ENCODE measurements at places on chromosomes 5 and 9.

DNA sequence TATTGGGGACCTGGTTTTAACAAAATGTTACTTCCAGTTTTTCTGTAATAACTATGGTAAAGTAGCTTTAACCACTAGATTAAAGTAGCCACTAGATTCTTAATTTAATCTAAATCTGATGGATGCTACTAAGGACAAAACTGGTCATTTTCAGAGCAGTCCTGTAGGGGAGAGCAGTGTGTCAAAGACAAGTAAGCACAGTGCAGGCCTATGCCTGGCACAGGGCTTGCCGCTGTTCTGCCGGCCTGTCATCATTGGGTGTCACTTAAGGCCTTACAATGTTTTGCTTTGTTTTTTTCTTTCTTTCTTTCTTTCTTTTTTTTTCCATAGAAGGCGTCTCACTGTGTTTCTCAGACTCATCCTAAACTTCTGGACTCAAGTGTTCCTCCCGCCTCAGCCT lies 53.0 kb upstream of the NXNL2 start:
- DNase-seq, result no peak

- no peak for DNase-seq
Measured at GRCh38 chr5:60010328-60010727, 116.8 kb upstream of the PDE4D start.

DNA sequence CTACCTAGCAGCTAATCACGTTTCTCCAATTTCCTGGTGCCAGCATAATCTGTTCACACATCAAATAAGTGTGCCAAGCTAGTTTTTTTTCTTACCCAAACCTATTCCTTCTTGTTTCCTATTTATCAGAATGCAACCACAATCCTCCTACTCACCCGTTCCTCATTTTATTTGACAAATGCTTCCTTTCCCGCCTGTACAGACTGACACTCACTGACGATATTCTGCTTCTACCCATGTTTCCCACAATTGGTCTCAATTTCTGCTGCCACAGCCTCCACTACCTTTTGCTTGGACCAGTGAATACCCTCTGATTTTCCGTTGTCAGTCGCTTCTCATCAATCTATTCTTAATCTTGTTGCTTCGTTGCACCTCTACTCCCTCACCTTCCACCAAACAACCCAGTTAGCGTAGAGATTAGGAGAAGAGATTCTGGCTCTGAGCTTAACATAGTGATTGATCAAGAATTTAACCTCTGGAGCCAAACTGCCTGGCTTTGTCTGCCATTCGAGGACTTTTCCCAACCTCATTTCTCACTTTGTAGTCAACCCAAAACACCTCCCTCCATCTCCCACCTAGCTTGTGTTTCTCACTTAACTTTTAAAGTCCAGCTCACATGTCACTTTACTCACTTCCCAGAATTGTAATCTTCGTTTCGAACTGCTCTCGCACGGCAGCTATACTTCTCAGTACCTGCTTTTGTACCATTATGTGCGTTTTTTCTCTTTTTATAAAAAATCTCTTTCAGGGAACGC lies 729 bp upstream of the TMEM38B start:
- no peak for DNase-seq

- DNase-seq, result no peak
Measured at GRCh38 chr9:121742923-121743322, 91.5 kb downstream of the DAB2IP start.

DNA sequence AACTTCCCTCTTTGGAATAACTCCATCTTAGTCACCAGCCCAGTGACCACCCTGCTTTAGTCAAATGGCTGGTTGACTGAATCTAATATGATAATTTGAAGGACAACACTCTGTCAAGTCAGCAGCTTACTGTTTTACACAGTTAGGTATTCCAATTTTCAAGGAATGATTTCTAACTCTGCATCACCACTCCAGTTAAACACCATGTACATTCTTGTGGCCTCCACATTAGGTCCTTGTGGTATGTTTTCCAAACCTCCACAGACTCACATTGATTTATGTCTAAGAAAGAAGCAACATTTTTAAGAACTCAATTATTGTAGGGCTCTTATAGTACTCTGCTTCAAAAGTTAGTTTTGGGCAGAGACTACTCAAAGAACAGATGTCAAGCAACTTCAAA lies 110.7 kb downstream of the TLE1 start:
- DNase-seq, result no peak

DNA sequence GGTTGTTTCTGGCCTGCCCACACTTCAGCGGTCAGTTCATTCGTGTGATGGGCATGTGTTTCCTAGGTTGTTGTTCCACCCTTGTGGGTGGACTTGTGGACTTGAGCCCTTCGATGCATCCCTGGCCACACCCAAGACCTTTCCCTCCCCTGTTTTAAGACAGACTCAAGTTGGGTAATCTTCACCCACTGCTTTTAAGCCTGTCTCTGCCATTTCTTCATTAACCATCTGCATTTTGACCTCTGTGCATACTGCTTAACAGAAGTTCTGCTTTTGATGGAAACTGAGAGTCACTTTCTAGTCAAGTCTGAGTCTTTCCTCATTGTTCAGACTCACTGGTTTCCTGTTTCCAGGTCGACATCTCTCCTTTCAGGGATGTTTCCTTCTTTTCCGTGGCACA lies 233.7 kb downstream of the ARHGEF28 start:
- no peak for DNase-seq

GRCh38 chr5:43017428-43017815 lies 22.7 kb downstream of the ANXA2R start:
- no peak for DNase-seq

- no peak for DNase-seq
Measured at GRCh38 chr5:56288873-56289601, 55.9 kb upstream of the ANKRD55 start.

DNA sequence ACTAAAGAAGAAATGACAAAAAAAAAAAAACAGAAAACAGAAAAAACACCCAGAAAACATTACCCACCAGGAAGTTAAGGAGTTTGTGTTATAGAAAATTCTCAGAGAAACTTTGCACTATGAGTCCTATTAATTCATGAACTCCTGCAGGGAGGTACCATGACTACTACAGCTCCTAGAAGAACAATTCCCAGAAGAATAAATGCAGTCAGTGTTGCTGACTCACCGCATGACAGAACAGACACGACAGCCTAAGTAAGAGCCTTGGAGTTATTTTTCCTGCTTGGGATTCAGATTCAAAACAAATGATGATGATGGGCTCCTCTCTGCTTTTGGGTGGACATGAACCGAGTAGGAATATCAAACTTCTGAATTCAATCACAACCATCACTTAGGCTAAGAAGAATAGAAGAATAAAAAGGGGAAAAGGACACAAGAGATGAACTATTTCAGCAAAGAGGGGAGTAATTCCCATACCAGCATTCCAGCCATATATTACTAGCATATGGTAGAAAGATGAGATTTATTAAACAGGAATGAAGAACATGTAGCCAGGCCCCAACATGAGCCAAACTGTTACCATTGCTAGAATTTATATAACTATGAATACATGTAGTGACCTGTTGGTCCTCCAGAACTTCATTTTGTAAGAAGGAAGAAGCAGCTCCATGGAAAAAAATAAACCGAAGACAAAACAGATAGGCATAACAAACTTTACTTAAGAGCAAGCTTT lies 209.6 kb upstream of the PDE4D start:
- no peak for DNase-seq

DNA sequence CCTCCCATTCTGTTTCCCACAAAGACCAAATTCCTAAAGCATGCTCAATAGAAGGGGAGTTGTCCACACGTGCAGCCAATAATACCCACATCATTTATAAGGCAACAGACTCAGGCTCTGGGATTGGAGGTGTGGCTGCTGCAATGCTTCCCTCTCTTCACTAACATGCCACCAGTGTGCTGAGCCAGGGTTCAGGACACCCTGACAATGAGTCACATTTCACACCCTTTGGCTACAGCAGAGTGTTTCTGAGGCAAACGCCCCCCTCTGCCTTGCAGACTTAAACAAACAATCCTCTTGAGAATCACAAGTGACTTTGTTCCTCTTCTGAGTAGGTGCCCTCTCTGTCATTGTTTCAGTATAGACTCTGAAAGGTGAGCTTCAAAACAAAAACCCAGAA lies 189.3 kb upstream of the TLE4 start:
- no peak for DNase-seq

DNA sequence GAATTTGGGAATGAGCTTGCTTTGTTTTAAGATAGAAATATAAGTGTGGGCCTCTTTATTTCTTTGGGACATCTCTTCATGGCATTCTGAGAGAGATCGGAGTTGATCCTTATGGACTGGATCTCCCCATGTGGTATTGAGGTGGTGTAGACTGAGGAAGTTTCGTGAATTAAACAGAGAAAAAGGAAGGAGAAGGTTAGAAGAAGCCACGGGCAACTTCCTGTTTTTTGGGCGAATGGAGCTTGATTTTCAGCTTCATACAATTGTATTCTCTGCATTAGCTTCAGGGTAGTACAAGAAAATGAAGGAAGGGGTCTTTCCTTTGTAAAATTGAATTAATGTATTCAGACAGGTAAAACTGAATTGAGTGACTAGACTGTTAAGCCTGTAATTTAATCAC lies 70.5 kb upstream of the HMHB1 start:
- DNase-seq, result no peak

DNA sequence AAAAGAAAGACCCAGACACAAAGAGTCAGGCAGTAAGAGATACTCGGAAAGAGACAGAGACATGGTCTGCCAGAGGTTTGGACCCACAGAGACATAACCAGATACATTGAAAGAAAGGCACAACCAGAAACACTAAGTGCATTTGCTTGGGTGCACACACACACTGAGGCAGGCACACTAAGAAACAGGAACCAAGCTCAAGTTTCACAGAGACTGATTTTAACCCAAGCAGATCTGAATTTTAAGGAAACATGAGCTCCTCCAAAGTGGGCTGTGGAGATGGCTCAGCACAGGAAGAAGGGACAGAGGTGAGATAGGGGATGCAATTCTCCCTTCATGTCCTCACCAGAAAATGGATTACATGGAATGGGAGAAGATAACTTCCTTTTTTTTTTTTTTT lies 9.5 kb downstream of the AQP3 start:
- DNase-seq, result no peak

GRCh38 chr9:19781240-19781639 lies 7.6 kb downstream of the SLC24A2 start:
- no peak for DNase-seq

DNA sequence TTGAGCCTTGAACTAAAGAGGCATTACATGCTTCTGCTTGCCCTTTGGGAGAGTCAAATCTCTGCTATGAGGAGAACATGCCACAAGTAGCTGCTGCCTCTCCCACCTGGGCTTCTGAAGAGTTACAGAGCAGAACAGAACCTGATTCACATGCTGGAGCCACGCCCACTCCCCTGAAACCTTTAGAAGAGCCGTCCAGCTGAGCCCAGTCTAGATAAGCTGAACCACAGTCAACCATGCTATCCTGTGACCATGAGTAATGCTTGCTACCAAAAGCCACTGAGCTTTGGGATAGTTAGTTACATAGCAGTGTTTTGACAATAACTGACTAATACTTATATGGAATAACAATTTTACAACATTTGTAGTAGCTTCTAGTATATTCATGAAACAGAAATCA lies 111.0 kb upstream of the VCAN start:
- no peak for DNase-seq

- DNase-seq, result no peak
Measured at GRCh38 chr5:140214831-140215230, 39.8 kb downstream of the CYSTM1 start.

DNA sequence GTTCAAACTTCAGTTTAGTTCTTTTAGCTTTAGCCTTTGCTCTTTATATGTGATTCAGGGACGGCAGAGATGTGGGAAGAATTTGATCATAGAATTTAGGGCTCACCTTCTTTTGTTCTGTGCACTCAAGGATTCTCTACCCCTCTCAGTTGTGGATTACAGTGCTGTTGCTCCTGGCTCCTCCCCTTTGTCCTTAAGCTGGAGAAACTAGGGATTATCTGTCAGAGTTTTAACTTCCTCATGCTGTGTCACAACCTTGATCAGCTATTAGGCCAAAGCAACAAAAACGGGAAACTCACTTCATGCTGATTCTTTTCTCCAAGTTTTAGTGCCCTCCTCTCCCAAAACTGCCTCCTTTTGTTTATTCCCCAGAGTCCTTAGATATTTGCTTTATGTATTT lies 13.0 kb upstream of the PCDHAC2 start:
- DNase-seq, result no peak

DNA sequence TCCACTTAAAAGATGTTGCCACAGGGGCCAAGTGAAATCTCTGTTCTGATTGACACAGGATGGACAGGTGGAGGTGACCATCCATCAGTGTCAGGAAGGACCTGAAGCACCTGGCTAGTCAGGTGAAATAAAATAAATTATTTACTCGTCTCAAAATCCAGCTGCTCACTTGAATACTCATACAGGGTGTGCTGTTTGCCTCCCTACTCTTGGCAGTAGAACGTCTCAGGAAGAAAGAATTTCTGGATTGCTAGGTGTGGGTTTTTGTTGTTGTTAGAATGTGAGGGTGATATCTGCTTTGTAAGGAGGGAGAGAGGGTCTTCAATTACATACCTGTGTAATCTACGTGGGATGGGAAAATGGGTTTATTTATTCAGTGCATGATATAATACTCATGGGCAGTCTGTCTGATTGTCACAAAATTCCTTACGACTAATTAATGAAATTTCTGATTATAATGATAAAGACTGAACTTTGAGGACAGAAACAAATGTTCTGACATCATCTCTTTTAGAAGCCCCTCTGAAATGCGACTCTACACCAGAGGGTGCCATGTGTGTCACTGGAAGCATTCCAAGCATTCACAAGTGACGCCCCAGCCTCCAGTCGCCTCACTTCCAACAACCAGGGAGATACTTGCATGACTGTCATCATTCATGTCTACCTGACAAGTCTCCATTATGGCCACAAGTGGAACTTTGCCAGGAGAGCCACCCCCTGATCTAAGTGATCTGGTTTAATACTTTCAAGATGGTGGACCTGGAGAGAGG lies 218.4 kb downstream of the GAPVD1 start:
- DNase-seq, result no peak

DNA sequence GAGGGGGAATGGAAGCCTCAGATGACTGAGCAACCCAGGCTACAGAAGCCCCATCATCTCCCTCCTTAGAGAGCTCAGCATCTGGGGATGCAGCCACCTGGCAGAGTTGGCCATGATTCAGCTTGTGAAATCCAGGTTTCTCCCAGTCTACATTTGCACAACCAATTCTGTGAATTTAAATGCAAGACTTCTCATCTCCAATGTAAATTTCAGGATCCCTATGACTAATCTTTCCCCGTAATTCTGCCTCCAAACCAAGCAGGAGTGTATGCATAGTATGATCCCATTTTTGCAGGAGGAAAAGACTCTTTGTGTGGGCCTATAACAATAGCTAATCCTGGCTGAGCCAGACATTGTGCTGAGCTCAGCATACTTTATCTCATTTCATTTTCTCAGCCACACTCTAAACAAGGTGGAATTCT lies 59.6 kb upstream of the IL17B start:
- DNase-seq, result no peak

- no peak for DNase-seq
Measured at GRCh38 chr5:67673180-67673579, 476.6 kb upstream of the CD180 start.

DNA sequence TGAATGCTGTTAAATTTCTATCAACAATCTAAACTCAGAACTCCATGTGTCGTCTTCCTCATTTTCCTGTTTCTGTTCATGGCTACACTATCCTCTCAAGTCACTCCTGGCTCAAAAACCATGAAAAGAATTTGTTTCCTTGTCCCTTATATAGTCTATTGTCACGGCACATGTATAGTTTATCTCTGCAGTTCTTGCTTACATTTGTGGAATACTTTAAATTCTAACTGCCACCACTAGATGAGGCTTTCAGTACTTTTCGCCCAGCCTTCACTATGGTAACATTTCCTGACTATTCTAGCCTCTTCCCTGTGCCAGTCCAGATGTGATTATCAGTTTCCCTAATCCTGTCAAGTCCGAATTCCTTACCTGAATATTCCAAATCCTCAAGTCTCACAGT lies 34.6 kb downstream of the PKD2L2 start:
- DNase-seq, result no peak

GRCh38 chr9:137959641-137960411 lies 82.2 kb downstream of the CACNA1B start:
- DNase-seq, result no peak
